ENCODE measurements at places on chromosomes 4 and X.

DNA sequence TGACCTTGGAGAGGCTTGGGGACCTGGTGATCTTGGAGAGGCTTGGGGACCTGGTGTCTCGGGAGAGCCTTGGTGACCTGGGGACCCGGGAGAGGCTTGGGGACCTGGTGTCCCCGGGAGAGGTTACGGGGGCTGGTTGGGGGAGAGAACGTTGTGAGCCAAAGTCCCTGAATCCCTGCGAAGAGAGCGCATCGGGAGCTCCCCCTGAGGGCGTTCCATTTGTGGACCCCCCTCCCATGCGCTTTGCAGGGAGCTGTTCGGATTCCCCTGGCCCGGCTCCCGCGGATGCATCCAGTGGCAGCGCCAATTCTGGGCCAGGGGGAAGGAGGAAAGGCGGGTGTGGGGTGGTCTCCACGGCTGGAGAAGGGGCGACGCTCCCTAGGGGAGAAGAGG is 13.3 kb downstream of the SHOX start:
- no peak overlapping the region for H3K4me3 ChIP-seq
- no peaks in the 10 kb centered on the region for H3K36me3 ChIP-seq
- no peaks in the 10 kb centered on the region for H3K4me1 ChIP-seq

DNA sequence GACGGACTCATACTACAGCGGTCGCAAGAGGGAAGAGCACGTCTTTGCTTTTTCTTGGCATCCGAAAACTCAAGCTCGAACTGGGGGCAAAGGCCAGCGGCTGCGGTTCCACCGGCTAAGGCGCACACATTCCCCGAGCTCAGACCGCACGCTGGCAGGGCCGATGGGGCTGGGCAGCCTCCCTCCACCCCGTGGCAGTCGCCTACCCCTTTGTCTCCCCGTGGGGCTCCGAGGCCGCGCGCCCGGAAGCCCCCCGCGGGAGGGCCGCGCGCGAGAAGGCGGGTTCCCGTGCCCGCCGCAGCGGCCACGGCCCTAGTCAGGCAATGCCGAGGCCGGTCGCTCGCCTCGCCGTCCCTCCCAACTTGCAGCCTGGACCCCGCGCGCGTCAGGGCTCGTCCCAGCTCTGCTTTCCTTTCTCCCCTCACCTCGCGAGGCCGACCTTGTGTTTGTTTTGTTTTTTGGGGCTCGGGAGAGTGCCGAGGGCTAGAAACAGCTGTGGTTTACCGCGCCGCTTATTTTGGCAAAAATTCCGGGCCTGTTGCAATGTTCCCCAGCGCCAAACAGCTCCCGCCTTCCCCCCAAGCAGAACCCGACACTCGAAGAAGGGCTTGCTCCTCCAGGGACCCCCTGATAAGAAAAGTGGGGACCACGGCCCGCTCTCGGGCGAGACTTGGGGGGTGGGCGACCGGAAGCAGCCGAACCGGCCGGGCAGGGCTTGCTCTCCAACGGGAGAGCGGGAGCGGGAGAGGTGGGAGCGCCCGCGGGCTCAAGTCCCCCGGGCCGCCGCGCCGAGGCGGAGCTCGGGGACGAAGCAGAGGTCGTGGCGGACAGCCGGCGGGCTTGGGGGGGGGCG is 561 bp upstream of the N4BP2 start:
- peaks cover 37% of the 10 kb centered on the region for H3K4me1 ChIP-seq
- H3K36me3 ChIP-seq: no peaks in the 10 kb centered on the region
- peak; percentile 66 for DNase-seq
- H3K27ac ChIP-seq: peak overlapping the region; percentile 100
- peak overlapping the region; percentile 96 for H3K4me3 ChIP-seq

DNA sequence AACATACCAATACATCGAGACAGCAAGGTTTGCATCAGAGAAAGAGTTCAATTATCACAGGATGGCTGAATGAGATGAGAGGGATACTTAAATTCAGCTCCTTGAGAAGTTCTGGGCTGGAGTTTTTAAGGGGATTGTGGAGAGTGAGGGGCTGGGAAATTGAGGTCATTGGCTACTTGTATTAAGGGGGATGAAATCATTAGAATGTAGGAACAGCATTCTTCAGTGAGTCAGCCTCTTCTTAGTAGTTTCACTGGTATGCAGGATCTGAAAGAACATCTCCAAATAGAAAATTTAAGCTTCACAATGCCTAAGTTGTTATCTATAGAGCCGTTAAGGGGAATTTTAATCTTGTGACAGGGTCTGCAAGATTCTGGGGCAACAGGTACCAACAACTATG is 211.6 kb upstream of the TAPT1 start:
- H3K4me1 ChIP-seq: no peaks in the 10 kb centered on the region
- no peaks in the 10 kb centered on the region for H3K27me3 ChIP-seq
- no peak for DNase-seq
- no peak overlapping the region for H3K27ac ChIP-seq
- H3K36me3 ChIP-seq: no peaks in the 10 kb centered on the region

DNA sequence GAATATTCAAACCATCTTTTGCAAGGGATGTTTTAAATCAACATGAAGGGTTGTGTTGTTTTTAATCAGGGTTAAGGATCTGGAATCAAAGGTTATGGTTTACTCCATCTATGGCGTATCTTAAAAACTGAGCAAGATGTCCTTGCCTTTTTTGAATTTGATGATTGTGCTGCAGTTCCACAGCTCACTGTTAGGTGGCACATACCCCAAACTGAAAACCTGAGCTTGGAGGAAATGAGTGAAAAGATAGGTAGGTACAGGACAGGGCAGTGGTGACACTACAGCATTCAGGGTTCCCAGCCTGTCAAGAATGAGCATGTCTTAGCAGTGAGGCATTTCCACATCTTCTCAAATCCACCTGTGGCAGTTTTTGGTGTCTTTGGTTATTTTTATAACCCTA is 13.1 kb upstream of the EOLA1 start:
- H3K27ac ChIP-seq: no peak overlapping the region
- H3K4me1 ChIP-seq: peaks cover 9% of the 10 kb centered on the region
- H3K4me3 ChIP-seq: no peak overlapping the region
- H3K27me3 ChIP-seq: no peaks in the 10 kb centered on the region
- no peak for DNase-seq

- H3K27me3 ChIP-seq: no peaks in the 10 kb centered on the region
- H3K4me1 ChIP-seq: peaks cover 3% of the 10 kb centered on the region
- DNase-seq: no peak
Observed at GRCh38 chr4:122661176-122662160, 40.6 kb upstream of the IL21 start.

DNA sequence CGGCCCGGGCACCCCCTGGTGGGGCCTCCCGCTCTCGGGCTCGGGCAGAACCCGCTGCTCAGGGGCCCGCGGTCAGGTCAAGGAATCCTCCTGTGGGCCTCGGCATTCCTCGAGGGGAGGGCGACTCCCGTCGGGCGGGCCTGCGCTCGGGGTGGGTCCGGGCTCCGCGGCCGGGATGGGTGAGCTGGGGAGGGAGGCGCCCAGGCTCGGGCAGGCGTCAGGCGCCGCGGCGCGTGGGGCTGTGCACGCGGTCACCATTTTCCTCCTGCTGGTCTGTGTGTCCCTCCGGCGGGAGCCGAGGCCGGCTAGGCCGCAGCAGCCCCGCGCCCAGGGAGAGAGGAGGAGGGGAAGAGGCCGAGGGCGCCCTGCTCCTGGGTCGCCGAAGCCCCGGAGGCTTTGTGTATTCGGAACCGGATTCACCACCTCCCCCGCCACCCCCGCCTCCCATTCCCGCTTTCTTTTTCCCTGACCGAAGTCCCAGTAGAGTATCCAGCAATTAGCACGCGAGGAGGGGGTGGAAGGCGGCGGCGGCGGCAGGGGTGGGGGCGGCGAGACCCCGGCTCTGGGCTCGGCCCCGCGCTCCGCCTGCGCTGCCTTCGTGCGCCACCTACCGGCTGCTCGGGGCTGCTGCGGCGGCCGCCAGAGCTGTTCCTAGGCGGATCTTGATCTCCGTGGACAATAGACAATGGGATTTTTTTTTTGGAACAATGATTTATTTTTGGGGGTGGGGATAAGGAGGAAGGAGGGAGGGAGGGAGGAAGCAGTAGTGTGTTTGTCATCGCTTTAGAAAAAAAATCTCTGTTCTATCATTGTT is 99.0 kb upstream of the MAML3 start:
- peak overlapping the region; percentile 91 for H3K27ac ChIP-seq
- H3K36me3 ChIP-seq: no peaks in the 10 kb centered on the region
- peaks cover 33% of the 10 kb centered on the region for H3K4me1 ChIP-seq
- H3K4me3 ChIP-seq: peak overlapping the region; percentile 76

Data from left ventricle myocardium inferior (tissue), 1 donor.